RPMI7951 (cell line): ENCODE measurements at places on chromosomes 7 and 10.

- DNase-seq, result no peak
Observed at GRCh38 chr10:114246679-114247305, 7.7 kb downstream of the VWA2 start.

DNA sequence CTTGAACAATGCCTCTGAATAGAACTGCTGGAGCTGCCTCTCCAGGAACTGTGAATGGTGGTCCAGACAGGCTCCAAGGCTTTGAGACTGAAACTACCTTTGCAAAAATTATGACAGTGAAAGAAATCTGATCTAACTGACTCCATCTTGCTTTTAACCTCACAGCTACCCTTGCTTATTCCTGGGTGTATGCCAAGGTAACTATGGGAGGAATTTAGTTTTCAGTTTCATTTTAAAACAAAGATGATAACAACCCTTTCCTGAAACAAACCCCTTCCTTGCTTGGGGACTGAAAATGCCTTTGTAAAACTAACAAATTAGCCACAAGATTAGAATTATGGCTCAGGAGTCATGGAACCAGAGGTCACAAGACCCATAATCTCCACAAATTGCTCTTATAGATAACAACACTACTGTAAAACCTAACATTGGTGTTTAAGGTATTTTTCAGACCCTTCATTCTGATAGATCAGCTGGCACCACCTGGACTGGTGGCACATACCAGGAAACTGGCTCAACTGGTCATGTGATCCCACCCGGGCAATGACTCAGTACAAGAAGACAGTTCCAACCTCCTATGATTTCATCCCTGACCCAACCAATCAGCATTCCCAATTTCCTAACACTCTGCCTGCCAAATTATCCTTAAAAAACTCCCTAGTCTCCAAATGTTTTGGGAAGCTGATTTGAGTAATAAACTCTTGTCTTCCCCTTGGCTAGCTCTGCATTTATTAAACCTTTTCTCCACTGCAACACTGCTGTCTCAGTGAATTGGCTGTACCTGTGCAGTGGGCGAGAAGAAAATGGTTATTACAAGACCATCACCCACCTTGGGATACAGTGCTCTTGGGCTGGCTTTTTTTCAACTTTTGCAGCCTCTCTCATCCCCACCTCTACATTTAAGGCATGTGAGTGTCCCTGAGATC, 608.1 kb downstream of the TYW1 start:
- DNase-seq, result no peak

DNA sequence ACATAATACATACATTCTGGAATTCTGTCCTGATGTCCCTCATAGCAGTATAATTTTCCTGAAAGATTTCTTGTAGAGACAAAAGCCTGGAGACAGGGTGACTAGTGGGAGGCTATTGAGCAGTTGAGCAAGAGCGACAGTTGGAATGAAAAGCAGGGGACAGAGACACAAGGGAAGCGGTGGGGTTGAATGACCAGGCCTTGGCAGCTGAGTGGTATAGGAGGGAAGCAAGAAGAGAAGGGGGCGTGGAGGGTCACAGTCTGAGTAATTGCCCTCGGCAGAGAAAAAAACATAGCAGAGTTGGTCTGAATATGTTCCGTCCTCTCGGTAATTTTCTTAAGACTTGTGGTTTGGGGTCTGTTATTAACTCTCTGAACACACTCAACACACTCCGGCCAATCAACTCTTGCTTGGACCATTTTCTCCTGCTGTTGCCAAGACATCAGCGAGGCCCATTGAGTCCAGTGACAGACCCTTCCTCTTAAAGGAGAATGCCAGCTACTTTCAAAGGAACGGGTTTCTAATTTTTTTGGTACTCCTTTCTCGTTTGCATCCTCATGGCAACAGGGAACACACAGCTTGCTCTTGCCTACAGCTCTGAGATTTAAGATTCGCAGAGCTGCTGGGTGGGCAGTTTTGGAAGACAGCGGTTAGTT, 5.3 kb upstream of the ACTR3B start:
- no peak for DNase-seq

GRCh38 chr10:110842326-110842904, 29.3 kb upstream of the PDCD4 start:
- no peak for DNase-seq

DNA sequence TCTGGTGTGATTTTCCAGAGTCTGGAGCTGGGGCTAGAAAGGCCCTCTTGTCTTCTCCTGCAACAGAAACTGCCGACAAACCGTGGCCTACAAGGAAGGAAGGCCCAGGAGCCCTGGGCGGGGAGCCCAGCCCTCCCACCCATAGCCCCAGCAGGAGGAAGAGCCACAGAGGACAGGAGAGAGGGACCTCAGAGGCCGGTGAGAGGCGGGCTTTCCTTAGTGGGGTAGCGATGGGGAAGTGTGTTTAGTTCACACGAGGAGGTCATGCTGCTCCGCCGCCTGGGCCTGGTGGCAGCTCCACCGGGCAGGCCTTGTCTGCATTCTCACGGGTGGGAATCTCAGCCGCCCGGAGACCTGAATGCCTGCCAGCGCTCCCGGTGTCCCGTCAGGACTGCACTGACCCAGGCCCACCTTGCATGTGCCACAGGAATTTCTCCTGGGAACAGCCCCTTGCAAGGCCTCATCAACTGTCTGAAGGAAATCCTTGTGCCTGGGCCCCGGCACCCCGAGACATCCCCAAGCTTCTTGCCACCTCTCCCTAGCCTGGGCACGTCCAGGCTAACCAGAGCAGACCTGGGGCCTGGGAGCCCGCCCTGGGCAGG, 50.9 kb downstream of the ZNF467 start:
- no peak for DNase-seq

DNA sequence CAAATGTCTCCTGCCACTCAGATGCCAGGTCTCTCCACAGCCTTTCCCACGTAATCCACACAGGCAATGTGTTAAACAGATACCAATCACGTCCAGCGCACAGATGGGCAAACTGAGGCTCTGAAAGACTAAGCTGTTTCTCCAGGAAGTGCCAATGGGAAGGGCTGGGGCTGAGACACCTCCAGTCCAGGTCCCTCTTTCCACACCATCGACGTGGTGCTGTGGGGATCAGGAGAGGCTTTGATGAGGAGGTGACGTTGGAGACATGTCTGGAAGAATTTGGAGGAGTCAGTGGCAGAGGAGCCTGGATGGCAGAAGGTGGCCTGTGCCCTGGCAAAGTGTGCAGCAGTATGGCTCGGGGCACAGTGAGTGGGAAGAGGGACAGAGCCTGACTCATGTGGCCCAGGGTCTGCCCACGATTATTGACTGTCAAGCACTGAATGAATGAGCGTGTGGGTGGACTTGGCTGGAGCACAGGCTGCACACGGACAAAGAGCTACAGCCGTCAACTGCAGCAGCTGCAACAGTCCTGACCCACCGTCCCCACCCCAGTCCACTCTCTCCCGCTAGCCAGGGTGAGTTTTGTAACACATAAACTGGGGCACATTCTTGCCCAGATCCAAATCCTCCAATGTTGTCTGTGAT, 40.8 kb upstream of the HSPA12A start:
- DNase-seq, result peak; percentile 48

GRCh38 chr10:14671386-14671831, 103.3 kb downstream of the FAM107B start:
- DNase-seq, result peak; percentile 31

DNA sequence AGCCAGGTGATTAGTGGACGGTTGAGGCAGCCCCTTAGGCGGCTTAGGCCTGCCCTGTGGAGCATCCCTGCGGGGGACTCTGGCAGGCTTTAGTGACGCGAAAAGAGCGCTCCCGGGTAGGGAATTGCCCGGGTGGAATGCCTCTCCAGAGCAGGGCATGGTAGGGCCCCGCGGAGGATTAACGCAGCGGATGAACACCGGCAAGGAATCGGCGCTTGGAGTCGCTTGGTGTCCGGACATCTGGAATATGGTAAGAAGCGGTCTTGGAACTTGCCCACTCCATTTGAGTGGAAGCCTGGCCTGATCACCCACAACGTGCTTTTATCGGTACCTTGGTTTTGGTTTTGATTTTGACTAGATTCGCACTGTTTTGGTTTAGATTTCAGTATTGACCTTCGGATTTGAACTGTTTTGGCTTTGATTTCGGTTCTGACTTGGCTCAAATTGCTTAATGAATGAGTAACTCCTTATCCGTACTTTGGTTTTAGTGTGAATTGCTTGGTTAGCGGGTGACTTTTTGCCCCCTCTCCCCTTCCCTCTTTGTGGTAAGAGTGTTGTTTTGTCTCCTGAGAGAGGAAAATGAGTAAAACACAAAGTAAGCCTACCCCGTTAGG, 24.2 kb upstream of the CHST3 start:
- no peak for DNase-seq

GRCh38 chr10:132319853-132320653, 11.9 kb upstream of the LRRC27 start:
- DNase-seq, result peak; percentile 87

DNA sequence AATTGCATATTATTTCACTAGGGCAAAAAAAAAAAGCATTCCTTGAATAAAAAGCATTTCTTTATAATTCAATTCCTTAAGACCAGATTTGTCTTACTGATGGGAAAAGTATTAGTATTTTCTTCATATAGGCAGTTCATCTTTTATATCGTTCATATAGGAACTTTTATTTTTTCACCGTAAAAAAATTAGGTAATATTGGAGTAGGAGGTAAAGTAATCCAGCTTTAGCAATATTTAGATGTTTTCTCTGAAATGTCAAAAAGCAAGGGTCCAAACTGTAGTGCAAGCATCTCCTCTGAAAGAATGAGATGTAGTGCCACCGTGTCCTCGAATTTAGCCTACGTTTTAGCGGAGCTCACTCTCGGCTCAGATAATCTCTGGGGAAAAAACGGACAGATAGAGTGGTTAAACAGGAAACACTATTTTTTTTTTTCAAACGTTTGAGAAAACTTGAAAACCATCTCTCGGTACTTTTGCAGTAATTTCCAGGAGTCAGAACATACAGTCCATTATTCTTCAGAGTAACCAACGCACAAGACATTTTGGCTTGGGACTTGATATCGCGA, 5.5 kb upstream of the SPAG6 start:
- no peak for DNase-seq

DNA sequence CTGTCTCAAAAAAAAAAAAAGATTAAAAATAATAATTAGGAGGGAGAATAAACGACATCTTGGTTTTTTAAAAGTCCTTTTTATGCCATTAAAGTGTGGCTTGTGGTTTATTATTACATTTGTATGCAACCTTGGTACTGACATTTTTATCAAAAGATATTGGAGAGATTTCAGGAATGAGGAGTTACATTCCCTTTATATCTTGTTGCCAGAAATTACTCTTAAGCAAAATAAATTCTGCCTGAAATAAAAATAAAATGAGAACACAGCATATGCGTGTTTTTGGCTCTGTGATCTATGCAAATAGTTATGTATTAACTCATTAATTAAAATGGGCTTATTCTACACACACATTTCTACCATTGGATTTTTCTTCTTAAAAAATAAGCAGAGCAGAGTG, 202.4 kb downstream of the BICC1 start:
- DNase-seq, result no peak

- no peak for DNase-seq
Observed at GRCh38 chr10:33196710-33197491, 137.6 kb downstream of the NRP1 start.

GRCh38 chr7:26375726-26376174, 84.1 kb downstream of the SNX10 start:
- DNase-seq, result no peak

- DNase-seq, result no peak
Observed at GRCh38 chr7:25985196-25985595, 166.8 kb upstream of the NFE2L3 start.

- DNase-seq, result no peak
Observed at GRCh38 chr7:100991631-100992030, 22.3 kb downstream of the MUC12 start.

DNA sequence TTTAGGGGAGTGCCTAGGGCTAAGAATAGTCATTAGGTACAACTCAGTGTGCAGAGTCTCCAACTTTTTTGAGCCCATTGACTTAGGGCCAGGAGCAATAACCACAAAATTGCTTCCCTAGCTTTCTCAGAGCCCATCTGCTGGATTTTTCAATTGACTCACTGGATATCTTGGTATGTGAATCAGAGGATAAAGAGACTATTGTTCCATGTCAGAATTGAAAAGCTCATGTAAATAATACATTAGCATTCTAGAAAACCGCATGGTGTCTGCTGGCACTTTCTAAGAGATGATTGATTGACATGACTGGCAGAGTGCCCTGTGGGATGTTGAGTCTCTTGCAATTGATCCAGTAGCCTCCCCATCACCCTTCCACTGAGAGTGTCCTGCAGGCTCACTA, 246.2 kb downstream of the CCDC7 start:
- peak; percentile 94 for DNase-seq

GRCh38 chr7:131724776-131725345, 168.4 kb upstream of the PODXL start:
- no peak for DNase-seq

- DNase-seq, result no peak
Observed at GRCh38 chr7:38817526-38817925, 91.5 kb downstream of the VPS41 start.

GRCh38 chr7:96014617-96015016, 242.3 kb downstream of the DYNC1I1 start:
- DNase-seq, result no peak

DNA sequence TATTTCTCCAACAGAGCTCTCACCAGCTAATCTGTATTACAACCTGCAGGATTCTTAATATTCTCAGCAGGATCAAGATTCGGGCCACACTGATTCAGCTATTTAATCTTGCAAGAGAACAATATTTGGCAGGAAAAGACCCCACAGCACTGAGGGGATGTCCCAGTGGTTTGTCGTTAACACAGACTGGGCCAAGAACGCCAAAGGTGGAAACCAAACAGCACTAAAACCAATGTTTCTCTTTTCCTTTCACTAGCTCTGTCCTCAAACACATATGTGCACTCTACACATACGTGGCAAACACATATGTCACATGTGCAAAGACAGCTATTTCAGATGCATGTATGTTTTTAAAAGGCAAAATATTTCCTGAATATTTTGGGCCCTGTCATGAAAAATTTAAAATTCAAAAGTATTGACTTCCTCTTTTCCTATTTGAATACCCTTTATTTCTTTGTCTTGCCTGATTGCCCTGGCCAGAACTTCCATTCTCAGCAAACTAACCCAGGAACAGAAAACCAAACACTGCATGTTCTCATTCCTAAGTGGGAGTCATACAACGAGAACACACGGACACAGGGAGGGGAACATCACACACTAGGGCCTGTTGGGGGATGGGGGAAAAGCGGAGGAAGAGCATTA, 51.7 kb upstream of the NEBL start:
- no peak for DNase-seq

- no peak for DNase-seq
Observed at GRCh38 chr7:13024121-13024674, 336.8 kb downstream of the ARL4A start.

DNA sequence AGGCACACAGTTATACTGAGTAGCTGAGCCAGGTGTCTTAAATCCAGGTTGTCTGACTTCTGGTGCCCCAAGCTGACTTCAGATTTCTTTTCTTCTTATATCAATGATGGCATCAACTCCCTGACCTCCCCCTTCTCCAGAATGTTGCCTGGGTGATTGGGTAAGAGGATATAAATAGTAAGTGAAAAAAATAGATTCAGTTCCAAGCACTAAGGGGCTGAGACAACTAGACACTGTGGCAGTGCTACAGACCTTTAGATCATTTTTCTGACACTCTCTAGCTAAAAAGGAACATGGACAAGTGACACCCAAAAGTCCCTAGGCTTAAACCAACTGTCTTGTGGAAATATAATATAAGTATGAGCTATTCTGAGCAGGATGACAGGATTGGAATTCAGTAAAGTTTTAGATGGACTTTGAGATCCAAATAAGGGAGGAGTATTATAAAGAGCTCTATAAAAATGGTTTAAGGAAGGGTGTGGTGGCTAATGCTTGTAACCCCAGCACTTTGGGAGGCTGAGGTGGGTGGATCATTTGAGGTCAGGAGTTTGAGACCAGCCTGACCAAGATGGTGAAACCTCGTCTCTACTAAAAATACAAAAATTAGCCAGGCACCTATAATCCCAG, 589.1 kb upstream of the GALNT17 start:
- no peak for DNase-seq
